Natural killer cell treated with Interleukin-12 subunit alpha and Interleukin-12 subunit beta and Interleukin-15 and Interleukin-18, amount 100 ng/mL, for 72 hours (primary cell): ENCODE measurements at places on chromosomes 6 and 20. TPM values are rescaled to one million over a fixed set of nuclear protein-coding genes. Genes with fewer than 3 reads are reported as not detected.

GRCh38 chr6:87436435-87436834, 28.7 kb downstream of the CFAP206 start:
- no peak for DNase-seq
- no peak overlapping the region for H3K27ac ChIP-seq
- no peaks in the 10 kb centered on the region for H3K4me1 ChIP-seq
- H3K4me3 ChIP-seq = no peak overlapping the region
- H3K27me3 ChIP-seq = peaks cover 17% of the 10 kb centered on the region

MCCD1 gene
- not detected for total RNA-seq

DNA sequence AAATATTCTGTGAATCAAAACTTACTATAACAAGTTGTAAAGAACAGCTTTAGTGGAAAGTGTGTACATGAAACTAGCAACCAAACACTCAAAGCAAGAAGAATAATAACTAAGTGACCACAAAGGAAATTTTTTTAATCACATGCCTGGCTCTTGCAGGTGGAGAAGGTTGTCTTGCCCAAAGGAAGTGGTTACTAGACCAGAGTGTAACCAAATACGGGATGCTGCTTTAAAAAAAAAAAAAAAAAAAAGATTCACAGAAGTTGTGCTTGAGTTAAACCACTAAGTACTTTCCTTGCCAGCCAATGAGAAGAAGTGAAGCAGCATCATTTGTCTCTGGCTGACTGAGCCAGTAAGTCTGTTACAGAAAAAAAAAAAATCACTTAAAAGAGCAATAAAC, 19.1 kb upstream of the HLA-DQB1 start:
- peak; percentile 67 for DNase-seq
- H3K27me3 ChIP-seq = peaks cover 12% of the 10 kb centered on the region
- peak overlapping the region; percentile 78 for H3K27ac ChIP-seq
- H3K4me3 ChIP-seq = peak overlapping the region; percentile 62
- H3K4me1 ChIP-seq = peaks cover 22% of the 10 kb centered on the region

DNA sequence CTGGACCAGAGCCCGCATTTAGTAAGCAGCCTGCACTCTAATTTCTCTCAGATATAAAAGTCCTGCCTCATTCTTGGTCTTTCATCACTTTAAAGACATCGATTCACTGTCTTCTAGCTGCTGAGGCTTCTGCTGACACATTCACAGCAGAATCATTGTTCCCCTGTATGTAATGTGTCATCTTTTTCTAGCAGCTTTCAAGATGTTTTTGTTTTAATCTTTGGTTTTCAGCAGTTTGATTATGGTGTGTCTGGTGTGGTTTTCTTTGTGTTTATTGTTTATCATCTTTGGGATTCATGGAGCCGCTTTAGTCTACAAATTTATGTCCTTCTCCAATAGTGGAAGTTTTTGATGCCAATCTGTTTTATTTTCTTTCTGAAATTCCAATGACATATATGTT, 157.3 kb upstream of the STMND1 start:
- H3K36me3 ChIP-seq = no peaks in the 10 kb centered on the region
- no peak overlapping the region for H3K27ac ChIP-seq
- no peak for DNase-seq
- H3K4me3 ChIP-seq = no peak overlapping the region

GRCh38 chr20:58788896-58789544, 61.7 kb downstream of the GNAS-AS1 start:
- H3K4me3 ChIP-seq = no peak overlapping the region
- no peak overlapping the region for H3K27ac ChIP-seq
- peaks cover 18% of the 10 kb centered on the region for H3K27me3 ChIP-seq
- H3K36me3 ChIP-seq = no peaks in the 10 kb centered on the region
- DNase-seq = no peak

GRCh38 chr20:58214310-58214709, 14.1 kb downstream of the ANKRD60 start:
- H3K27me3 ChIP-seq = peaks cover 24% of the 10 kb centered on the region
- H3K36me3 ChIP-seq = peaks cover 6% of the 10 kb centered on the region
- H3K4me3 ChIP-seq = no peak overlapping the region
- no peak overlapping the region for H3K27ac ChIP-seq

DNA sequence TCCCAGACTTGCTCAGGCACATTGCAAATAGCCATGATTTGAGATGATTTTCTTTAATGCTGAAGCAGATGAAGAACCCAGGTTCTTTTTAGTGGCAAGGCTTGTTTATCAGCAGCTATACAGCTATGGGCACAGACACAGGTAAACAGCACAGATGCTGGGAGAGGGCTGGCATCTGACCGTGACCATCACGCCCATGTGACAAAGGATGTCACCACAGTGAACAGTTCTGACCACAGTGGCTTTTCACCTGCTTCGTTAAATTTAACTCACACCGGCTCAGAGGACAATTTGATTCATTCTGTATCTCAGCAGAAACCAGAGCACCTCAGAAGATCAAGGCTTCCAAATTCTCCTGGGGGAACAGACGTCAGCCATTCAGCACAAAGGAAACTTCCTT, 142.6 kb downstream of the CDH26 start:
- no peaks in the 10 kb centered on the region for H3K27me3 ChIP-seq
- peaks cover 4% of the 10 kb centered on the region for H3K36me3 ChIP-seq
- H3K4me3 ChIP-seq = peak overlapping the region; percentile 23
- peak overlapping the region; percentile 61 for H3K27ac ChIP-seq
- DNase-seq = no peak
- peaks cover 26% of the 10 kb centered on the region for H3K4me1 ChIP-seq

TREML1 gene
- not detected for total RNA-seq

ESR1 gene
- 4.9 TPM for total RNA-seq

GRCh38 chr6:18155864-18156421, 721 bp downstream of the KDM1B start:
- peak overlapping the region; percentile 39 for H3K27ac ChIP-seq
- peak; percentile 60 for DNase-seq
- H3K4me1 ChIP-seq = peaks cover 23% of the 10 kb centered on the region
- peak overlapping the region; percentile 99 for H3K4me3 ChIP-seq
- H3K36me3 ChIP-seq = peaks cover 5% of the 10 kb centered on the region
- no peaks in the 10 kb centered on the region for H3K27me3 ChIP-seq

KIAA0408 gene
- 0.67 TPM for total RNA-seq

DNA sequence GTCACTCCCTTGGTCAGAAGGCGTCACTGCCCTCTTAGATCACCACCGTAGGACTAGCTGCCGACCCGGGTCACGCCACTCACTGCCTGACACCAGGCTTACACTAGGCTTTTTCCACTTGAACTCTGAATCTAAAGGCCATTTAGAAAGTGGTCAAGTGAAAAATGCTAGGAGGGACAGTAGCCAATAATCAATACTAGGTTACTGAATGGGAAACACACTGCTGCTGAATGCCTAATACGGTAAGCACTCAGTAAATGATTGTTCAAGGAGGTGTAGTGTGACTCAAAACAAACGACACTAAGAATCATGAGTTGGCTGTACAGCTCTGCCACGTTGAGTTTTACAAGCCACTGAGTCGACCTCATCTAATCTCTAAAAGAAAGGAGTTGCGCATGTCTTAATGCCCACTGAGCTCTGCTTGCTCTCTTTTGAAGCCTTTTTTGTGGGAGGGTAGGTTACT, 760 bp upstream of the IBTK start:
- no peak for DNase-seq
- no peaks in the 10 kb centered on the region for H3K36me3 ChIP-seq
- peak overlapping the region; percentile 95 for H3K4me3 ChIP-seq
- H3K4me1 ChIP-seq = peaks cover 26% of the 10 kb centered on the region

DNA sequence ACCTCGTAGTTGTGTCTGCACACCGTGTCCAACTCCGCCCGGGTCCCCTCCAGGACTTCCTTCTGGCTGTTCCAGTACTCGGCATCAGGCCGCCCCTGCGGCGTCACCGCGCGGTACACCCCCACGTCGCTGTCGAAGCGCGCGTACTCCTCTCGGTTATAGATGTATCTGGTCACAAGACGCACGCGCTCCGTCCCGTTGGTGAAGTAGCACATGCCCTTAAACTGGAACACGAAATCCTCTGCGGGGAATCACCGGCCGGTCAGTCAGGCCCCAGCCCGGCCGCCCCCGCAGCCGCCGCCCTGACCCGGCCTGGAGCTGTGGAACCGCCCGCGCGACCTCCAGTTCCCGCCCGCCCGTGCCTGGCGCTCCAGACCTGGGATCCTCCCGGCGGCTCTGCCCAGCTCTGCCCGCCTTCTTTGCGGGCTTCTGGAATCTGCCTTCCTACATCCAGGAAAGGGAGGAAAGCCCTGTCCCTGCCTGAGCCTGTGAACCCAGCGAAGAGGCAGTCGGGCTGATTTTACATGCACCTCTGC, 1.6 kb downstream of the HLA-DQB1 start:
- DNase-seq = peak; percentile 62
- H3K27me3 ChIP-seq = no peaks in the 10 kb centered on the region
- H3K4me1 ChIP-seq = peaks cover 57% of the 10 kb centered on the region
- peak overlapping the region; percentile 82 for H3K27ac ChIP-seq
